ENCODE measurements at places on chromosomes 16 and 17.

DNA sequence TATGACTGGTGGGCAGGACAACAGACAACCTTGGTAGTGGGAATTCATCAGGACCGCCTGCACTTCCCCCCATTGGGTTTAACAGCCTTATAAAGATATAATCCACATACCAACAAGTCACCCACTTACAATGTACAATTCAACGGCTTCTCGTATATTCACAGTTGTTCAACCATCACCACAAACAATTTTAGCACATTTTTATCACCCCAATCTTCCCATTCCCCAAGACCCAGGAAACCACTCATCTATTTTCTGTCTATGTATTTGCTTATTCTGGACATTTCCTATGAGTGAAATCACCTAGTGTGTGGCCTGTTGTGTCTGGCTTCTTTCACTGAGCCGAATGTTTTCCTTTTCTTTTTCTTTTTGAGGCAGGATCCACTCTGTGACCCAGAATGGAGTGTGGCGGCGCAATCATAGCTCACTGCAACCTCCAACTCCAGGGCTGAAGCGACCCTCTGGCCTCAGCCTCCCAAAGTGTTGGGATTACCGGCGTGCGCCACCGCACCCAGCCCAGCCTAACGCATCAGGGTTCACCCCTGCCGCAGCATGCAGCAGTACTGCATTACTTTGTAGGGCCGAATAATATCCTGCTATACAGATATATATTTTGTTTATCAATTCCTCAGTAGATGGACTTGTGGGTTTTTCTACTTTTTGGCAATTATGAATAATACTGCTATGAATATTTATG, 10.9 kb downstream of the ANKS3 start:
- no peak for DNase-seq

- DNase-seq: no peak
Measured at GRCh38 chr17:44932096-44932786, 15.3 kb downstream of the KIF18B start.

- peak; percentile 76 for DNase-seq
Measured at GRCh38 chr17:2347805-2348685, 10.7 kb downstream of the SGSM2 start.

DNA sequence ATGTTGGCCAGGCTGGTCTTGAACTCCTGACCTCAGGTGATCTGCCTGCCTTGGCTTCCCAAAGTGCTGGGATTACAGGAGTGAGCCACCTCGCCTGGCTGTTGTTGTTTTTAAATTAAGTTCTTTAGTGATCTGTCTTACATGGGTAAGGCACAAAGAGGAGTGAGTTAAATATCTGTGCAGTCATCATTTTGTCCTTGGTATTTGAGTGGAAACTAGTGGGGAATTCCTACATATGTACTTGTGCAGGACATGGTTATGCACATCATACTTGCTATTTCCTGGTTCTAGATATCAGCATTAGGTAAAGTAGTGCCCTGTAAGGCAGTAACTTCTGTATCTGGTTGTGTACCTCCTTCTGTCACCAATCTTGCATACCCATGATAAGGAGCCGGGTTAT, 3.7 kb downstream of the KPNB1 start:
- DNase-seq: no peak

- DNase-seq: no peak
Measured at GRCh38 chr17:41870627-41871026, 5.4 kb upstream of the KLHL11 start.

DNA sequence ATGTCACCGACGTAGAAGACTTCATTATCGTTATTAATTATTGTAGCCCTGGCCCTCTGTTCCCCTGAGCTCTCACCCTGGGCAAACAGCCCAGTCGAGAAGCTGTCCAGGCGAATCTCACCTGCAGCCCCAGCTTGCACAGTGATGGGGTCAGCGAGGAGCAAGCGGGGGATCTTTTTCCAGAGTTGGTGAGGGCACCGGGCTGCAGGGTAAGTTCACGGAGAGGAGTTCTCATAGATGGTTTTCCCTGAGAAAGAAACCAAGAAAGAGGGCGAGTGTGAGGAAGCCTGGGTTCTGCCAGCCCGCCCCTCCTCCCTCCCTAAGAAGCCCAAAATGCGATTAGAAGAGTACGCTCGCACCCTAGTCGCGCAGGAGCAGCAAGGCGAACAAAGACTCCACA, 436 bp downstream of the SPAG5 start:
- DNase-seq: no peak

DNA sequence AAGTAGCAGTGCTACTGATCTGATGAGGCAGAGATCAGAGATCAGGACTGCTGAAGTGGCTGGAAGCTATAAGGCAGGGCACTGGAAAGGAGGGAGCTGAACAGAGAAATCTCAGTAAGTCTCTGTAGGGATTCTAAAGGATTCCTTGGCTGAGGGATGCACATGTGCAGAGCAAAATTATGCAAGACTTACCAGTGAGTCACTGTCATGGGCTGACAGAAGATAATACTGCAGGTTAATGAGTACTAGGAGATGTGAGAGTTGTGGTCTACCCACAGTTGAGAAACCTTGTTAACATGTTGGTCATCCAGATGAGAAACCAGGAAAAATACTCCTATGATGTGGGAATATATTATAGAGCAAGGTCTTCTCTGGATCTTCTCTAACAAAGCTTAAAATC, 378.1 kb downstream of the HAPSTR1 start:
- DNase-seq: no peak

- DNase-seq: no peak
Measured at GRCh38 chr17:3688027-3688553, 7.9 kb downstream of the P2RX5 start.

DNA sequence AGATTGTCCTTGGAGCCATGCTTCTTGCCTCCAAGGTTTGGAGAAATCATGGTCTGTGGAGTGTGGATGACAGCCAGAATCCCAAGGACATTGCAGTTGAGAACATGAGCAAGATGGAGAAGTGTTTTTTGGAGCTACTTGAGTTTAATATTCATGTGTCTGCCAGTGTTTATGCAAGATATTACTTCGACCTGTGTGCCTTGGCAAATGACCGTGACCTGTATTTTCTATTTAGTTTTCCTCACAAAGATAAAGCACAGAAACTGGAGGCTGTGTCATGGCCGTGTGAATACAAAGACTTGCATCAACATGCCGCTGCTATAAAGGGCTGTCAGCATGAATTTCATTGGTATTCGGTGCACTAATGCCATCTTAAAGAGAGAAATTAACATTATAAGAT, 9.0 kb downstream of the GGA2 start:
- no peak for DNase-seq

DNA sequence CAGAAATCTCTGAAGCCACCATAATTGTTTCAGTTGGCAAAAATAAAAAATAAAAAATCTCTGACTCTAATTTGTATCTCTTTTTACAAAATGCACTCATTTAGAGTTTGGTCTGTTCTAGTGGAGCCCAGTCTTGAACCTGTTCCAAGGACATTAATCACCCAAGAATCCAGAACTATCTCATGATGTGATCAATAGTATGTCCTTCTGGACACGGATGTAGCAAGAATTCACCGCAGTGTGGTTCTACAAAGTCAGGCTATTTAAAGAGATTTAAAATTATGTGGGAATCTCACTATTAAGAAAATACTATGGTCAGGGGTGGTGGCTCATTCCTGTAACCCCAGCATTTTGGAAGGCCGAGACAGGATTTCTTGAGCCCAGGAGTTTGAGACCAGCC, 21.8 kb upstream of the ANKFN1 start:
- no peak for DNase-seq

GRCh38 chr17:78383725-78384471, 5.4 kb downstream of the PGS1 start:
- DNase-seq: no peak

GRCh38 chr17:2594722-2595599, 1.5 kb downstream of the PAFAH1B1 start:
- DNase-seq: no peak

DNA sequence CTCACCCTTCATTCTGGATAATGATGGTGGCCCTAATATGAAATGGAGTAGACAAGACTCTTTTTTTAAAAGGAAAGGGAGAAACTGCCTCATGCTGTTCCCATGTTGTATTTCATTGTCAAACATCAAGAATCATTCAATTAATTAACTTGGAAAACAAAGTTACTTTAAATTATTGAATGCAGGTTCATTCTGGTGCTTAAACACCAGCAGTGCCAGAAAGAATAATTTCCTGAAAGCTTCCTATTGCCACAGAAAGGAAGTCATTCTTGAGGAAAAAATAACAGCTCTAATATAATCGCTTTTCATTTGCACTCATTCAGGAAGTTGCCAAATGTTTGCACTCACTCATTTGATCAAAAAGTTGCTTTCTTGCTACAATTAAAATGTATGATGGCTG, 497.1 kb upstream of the CDH11 start:
- DNase-seq: no peak

GRCh38 chr16:15572329-15573001, 70.5 kb downstream of the MARF1 start:
- DNase-seq: no peak

- DNase-seq: no peak
Measured at GRCh38 chr17:61974115-61974514, 46.3 kb upstream of the INTS2 start.

GRCh38 chr17:6470751-6471521, 26.7 kb downstream of the PIMREG start:
- DNase-seq: no peak

GRCh38 chr17:75103601-75104554, 5.9 kb upstream of the ARMC7 start:
- DNase-seq: no peak

DNA sequence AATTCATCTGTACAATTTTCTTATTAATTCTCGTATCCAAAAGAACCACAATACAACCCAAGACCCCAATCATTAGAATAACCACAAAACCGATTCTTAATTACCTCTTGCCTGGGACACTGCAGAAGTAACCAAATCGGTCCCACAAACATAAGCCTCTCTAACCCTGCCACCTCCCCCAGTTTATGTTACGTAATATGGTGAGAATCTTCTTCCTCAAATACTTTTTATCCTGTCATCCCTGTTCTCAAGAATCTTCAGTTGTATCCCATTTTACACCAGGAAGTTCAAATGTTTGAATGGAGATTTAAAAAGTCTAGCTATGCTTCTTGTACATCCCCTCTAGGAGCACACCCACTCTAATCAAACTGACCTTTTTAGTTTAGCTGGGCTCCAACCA, 269.3 kb upstream of the TBX2 start:
- no peak for DNase-seq

DNA sequence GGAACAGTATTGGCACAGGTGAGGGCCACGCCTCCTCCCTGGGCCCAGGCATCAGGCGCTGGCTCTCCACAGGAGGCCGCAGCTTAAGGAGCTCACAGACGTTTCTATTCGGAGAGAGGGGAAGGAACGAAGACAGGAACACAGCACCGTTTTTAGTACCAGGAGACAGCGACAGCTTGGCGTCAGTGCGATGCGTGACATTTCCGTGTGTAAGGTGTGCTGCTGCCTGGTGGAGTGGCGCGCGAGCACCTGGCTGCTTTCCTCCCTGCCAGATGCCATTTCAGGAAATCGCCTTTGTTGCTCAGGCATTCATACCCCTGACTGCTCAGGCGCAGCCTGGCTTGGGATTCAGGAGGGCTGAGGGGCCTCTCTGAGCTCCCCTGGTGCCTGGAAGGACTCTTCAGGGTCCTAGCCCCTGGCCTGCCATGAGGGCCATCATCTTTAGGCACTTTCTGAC, 367.5 kb downstream of the CPPED1 start:
- DNase-seq: peak; percentile 33

- no peak for DNase-seq
Measured at GRCh38 chr17:82940226-82941020, 100.6 kb upstream of the ZNF750 start.

DNA sequence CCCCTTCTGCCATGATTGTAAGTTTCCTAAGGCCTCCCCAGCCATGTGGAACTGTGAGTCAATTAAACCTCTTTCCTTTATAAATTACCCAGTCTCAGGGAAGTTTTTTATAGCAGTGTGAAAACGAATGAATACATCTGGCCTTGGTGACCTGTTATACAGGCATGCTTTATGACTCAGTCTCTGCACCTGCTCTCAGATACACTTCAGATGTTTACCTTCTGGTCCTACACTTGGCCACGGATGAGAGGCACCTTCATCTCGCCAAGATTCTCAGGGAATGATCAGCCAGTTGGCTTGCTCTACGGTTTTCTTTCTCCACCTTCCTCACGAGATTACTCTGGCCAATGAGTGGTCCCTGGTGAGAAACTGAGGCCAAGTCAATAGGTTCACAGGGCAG, 304.7 kb downstream of the CA10 start:
- no peak for DNase-seq

- no peak for DNase-seq
Measured at GRCh38 chr16:17305694-17306093, 165.1 kb downstream of the XYLT1 start.

- no peak for DNase-seq
Measured at GRCh38 chr17:28926786-28927185, 23.9 kb upstream of the DHRS13 start.

- no peak for DNase-seq
Measured at GRCh38 chr16:49835161-49835777, 20.6 kb downstream of the ZNF423 start.

Measured in glutamatergic neuron (in vitro differentiated cells).